T-helper 2 cell (primary cell): ENCODE measurements at places on chromosomes 1 and 21.

- no peak for DNase-seq
Observed at GRCh38 chr21:30629200-30629599, 5.8 kb upstream of the KRTAP20-2 start.

DNA sequence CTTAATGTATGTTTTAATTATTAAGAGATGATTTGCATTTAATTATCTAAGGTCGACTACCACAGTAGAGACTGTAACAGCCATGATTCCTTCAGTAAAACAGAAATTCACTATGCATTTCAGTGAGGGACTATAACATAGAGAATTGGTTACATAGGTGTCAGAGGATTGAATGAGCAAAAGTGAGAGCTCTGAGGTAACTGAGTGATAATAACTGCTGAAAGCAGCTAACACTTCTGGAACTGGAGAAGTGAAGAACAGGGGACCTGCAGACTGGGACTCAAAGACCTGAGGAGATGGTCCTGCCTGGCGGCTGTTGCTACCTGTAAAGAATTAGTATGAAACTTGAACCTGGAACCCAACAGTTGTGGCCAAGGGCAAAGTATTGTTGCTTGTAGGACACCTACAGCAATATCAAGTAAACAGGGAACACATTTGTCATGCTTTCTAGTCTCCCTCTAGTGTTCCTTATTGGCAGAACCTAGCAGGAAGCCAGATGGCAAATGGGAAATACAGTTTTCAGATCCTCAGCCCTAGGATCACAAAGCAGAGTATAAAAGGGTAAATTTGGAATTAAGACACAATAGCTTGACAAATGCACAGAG, 110.6 kb downstream of the HS2ST1 start:
- DNase-seq = no peak

GRCh38 chr1:198359024-198359653, 181.3 kb downstream of the ATP6V1G3 start:
- no peak for DNase-seq

- no peak for DNase-seq
Observed at GRCh38 chr1:18549106-18549505, 68.4 kb downstream of the KLHDC7A start.

- no peak for DNase-seq
Observed at GRCh38 chr1:5962265-5963105, 29.7 kb downstream of the NPHP4 start.

- no peak for DNase-seq
Observed at GRCh38 chr21:45373991-45374816, 30.8 kb upstream of the COL18A1 start.

DNA sequence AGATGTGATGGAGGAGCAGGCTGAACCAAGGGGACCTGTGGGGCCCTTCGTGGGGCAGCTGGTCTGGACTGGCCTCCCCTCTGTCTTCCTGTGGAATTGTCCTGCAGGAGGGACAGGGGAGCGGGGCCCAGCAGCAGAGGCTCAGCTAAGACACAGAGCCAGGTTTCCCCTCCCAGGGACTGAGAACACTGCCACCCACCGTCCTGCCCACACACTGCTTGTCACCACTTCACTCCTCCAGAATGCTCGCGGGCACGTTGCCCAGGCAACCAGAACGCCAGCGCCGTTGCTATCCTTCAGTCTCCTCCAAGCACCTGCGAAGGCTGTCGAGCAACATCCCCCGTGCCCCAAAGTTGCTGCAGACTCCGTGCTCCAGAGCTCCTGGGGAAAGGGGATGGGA, 46.4 kb downstream of the AJAP1 start:
- DNase-seq = no peak

GRCh38 chr1:109493805-109494539, at the start of gene CYB561D1:
Gene CYB561D1 (plus strand): TSS chr1:109494094. CDS start chr1:109494140, 46 bp downstream.
- DNase-seq = peak; percentile 85

- DNase-seq = no peak
Observed at GRCh38 chr1:197933647-197934046, 16.5 kb downstream of the LHX9 start.

DNA sequence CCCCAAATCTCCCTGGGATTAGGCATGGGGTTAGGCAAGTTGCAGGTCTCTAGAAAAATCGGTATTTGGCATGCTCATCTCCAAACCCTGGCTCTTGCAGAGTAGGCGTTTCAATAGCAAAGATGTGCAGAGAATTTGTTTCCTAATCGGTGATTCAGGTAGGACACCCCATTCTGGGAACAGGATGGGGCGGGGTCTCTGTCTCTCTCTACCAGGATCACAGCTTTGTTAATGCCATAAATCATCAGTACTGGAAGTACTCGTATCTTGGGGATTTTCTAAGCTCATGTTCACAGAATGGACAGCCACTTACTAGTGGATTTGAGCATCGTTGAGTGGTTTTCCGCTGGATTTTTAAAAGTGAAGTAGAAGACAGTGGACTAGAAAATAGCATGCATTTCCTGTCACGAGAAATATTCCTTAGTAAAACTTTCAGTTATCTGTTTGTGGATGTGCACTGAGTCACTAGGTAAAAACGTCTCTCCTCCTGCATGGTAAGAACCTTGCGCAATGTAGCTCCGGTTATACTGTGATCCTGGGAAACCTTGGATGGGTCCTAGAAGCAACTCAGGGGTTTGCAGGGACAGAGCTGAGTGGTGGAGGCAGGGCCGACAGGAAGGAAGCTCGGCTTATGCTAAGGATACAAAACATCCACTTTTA, 5.1 kb downstream of the TMEM51 start:
- DNase-seq = no peak

DNA sequence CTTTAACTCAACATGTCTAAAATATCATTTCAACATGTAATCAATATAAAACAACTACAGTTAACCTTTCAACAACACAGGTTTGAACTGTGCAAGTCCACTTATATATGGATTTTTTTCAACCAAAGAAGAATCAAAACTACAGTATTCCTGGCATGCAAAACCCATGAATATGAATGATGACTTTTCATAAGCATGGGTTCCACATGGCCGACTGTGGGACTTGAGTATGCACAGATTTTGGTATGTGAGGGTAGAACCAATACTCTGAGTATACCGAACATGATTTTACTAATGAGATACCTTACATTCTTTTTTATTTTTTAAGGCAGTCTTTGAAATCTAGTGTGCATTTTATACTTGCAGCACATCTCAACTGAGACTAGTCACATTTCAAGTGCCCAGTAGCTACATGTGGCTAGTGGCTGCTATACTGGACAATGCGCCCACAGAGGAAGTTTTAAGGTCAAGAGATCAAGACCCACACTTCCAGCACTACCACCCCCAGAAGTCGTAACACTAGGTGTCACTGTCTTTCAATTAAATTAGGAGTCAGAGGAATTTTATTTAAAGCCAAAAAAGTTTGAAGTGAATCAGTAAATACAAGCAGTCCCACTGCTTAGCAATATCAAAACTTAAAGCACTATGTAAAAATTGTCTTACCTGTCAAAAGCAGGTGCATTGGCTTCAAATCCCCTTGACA, 40.0 kb downstream of the SYNJ1 start:
- DNase-seq = no peak

- DNase-seq = no peak
Observed at GRCh38 chr1:3530086-3530925, 75.8 kb downstream of the ARHGEF16 start.

DNA sequence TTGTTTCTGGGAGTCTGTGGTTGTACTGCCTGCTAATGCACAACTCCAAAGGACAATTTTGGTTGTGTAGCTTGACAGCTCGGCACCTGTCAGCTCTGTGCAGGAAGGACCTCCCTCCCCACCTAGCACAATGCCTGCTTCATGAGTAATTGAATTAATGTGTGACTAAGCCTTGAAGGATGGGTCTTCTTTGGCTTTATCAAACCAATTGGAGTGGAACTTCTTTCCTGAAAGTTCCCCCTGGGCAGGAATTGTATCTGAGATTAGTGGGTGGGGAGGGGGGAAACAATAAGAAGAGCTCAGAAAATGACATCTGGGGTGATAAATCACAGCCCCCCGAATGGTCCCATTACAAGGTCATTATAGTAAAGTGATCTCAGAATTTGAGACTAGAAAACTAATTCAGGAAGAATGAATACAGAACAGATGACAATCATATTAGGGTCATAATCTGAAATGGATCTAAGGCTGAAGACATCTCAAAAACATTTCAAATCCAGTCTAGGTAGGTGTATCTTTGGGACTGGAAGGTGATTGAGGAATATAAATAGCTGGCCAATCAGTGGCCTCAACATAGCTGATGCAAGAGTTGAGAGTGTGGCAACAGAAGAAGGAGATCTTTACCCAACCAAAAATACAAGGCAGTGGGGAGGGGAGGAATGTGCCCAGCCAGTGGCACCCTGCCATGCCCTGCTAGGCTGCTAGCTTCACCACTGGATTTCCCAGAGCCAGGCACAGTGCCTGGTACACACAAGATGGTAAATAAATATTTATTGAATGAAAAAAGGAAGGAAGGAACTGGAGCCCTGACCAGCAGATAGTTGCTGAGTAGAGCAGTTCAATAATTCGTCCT, 10.1 kb upstream of the SESN2 start:
- no peak for DNase-seq

- no peak for DNase-seq
Observed at GRCh38 chr1:82464362-82465001, 663.7 kb downstream of the ADGRL2 start.

GRCh38 chr21:33314111-33314510, 10.7 kb upstream of the IFNAR1 start:
- no peak for DNase-seq

- no peak for DNase-seq
Observed at GRCh38 chr1:38006008-38006828, 904 bp upstream of the FHL3 start.

DNA sequence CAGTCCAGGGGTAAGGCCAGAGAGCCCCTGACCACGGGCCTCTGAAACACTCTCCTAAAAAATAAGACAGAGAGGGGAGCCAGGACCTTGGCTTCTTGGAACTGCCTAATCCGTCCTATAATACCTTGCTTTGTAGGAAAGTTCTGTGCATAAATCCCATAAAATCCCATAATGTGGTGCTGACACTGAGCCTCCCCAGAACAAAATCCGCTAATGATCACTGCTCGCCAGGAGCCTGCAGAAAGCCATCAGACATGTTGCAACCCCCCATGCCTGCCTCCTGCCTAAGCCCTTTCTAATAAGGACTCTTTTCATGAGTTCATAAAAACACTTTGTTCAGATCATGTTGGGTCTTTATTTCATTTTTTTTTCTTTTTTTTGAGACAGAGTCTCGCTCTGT, 9.3 kb upstream of the DHRS3 start:
- no peak for DNase-seq

GRCh38 chr1:234579967-234580366, 30.0 kb downstream of the IRF2BP2 start:
- DNase-seq = no peak

DNA sequence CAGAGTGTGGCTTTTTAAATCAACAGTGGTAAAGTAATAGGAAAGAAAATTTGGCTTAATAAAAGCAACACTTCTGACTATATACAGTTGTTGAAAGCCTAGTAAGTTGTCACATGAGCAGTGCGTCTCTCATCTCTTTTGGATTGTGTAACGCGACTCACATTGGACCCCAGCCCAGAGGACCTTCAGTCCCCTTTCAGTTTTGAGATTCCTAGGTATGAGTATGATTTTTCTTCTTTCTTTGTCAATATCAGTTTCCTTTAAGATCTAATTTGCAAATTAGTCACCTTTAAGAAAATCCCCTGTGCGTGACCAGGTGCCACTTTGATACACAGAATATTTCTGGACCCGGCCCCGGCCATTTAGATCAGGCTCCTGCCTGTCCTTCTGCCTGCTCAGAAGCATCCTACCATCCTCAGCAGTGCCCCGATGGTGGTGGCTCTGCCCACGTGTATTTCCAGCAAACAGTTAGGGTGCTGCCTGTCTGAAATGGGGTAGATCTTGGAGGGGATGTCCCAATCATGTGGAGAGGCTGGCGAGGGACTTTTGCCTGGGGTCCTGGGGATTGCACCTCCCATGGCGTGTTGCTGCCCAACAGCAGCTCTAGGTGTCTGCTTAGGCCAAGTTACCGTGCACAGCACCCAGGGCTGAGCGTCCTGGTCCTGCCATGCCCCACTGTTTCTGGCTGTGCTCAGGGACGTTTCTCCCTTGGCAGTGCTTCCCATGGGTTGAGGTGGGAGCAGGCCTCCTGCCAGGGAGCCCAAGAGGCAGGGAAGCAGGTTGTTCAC, 21.1 kb downstream of the SNAP47 start:
- DNase-seq = no peak

GRCh38 chr1:54367613-54368012, 38.6 kb downstream of the SSBP3 start:
- no peak for DNase-seq

DNA sequence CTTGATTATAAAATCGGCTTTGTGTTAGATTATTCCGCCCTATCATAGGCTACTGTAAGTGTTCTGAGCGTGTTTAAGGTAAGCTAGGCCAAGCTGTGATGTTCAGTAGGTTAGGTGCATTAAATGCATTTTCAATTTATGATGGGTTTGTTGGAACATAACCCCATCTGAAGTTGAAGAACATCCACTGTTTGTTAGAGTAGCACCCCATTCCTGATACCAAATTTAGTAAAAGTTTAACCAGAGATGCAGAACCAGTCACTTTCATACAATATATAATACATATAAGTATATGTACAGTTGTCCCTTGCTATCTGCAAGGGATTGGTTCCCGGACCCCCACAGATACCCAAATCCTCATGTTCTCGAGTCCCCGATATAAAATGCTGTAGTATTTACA, 16.1 kb downstream of the UBASH3A start:
- DNase-seq = no peak

DNA sequence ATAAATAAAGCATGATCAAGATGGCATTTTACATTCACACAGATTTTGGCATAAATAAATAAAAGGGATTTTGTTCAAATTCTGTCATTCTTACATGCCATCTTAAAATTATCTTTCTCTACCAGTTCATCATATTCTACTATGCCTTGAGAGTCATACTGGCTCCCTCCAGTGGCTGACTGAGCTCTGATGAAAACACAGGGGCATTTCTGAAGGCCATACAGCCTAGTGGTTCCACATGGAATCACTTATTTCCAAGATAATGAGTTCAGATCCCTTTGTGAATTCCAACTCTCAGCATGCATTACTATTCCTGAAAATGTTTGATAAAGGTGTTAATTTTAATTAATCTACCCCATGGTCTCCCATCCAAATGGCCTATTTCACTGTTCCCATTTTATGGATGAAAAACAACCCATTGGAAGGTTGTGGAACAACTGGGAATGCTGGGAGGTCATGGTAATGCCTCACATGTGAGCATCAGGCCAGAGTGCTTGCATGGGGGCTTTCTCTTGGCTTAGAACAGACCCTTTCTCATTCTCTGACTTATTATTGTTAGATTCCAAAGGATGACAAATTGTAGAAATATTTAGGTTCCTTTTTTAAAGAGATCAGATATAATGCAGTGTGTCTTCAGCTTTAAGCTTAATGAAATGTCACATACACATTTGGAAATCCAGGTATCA, 622.4 kb upstream of the PKN2 start:
- peak; percentile 13 for DNase-seq

- no peak for DNase-seq
Observed at GRCh38 chr21:26956813-26957212, 10.1 kb downstream of the ADAMTS5 start.

DNA sequence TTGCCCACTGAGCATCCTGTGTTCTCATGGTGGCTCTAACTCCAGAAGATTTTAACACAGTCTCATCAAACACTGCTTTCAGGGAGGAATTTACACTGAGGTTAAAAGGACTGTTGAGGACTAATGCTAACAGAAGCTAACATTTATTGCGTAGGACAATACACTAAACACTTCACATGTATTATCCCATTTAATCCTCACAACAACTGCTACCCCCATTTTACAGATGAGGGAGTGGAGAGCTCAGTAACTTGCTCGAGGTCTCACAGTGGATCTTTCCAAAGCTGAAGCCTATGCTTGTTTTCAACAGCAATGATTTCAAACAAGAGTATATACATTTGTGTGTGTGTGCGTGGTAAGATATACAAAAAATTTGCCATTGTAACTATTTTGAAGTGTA, 13.9 kb downstream of the ATF3 start:
- no peak for DNase-seq

GRCh38 chr1:68166348-68166747, 66.0 kb downstream of the WLS start:
- no peak for DNase-seq
